ENCODE measurements at places on chromosomes 12 and 14.

GRCh38 chr12:5078423-5078822 is 34.7 kb downstream of the KCNA5 start:
- DNase-seq: no peak

DNA sequence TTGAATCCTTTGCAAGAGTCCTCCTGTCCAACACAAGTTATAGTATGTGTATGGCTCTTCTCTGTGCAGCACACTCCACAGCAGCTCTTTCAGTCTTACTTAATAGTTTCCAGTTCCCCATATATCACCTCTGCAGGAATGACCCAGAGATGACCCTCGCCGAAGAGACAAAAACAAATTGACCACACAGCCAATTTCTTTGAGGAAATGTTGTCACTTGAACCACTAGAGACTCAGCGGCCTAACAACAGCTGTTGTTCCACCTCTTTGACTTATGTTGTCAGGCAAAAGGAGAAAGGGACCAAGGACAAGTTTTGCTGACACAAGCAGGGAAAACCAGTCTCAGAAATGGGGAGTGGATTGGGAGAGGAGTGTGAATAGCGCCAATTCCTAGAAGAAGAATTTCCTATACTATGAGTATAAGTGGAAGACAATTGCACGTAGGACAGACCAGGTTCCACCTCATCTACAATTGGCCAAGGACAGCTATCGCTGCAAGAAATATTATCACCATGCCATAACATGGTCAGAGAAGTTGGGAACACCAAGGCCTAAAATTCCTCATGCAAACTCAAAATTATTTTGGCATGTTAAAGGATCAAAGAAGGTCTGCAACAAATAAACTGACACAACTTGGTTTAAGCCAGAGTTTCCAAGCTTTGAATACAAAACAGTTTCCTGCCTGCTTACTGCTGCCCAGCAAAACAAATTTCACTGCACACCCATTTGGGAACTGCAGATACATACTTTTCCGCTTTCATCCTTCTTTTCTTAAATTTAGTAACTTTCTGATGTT is 41.7 kb upstream of the ITPR2 start:
- no peak for DNase-seq

DNA sequence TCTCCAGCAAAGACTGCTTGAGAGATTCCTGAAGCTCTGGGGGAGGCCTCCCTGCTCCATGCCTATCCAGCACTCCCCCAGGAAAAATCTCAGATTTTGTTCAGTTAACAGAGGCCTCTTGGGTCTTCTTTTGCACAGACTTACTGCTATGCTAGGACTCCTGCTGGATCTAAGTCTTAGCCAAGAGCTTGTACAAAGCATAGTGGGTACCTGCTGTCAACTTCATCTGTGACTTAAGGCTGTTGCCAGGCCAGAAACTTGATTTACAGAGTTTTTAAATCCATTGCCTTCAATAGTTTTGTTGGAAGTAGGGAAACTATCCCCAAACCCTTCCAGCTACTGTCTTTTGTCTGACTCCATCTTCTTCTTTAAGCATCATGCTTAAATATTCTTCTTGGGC is 140.5 kb downstream of the SMOC1 start:
- DNase-seq: no peak

DNA sequence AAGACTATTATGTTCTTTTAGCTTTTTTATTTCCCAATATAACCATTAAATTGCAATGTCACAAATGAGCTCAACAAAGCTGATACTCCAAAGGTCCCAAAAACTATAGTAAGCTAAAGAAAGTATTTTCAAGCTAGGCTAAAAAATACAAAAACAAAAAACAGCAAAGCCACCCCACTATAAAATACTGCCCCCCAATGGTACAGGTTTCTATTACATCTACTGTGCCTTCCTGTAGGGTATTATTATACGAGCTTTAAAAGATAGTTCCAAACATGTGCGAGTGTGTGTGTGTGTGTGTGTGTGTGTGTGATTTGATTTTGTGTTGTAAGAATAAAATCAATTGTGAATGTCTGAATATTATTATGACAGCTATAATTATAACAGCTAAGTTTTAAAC is 1.1 kb downstream of the IFNG start:
- DNase-seq: no peak

GRCh38 chr12:26713885-26714383 is 119.1 kb downstream of the ITPR2 start:
- no peak for DNase-seq

DNA sequence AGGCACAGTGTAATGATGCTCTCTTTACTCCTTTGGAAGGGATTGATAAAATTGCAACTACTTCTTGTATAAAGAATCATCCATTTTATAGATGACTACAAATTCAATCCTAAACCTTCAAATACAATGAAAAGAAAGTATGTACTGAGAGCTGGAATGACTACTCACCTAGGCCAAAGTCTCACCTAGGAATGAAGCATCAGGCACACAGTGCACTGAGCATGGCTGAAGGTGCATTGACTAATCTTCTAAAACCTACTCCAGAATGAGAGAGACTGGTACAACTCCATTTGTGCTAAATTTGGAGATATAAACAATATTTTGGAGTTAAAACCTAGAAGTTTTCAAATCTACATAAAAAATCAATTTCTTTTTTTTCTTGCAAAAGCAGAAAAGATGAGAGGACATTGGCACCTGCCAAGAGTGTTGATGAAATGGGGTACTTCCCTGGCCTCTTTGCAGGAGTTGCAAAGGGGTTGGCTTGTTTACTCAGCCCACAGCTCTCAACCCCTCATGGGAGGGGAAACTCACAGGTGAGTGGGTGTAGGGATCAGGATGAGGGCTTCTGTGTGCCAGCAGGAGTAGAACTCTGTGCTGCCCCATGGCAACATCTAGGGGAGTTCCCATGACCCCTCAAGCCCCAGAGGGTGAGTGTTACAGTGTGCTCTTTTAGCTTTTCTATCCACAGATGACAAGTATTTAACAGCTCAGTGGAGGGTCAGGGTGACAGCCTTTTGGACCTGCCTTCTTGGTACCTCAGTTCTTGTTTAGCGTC is 31.3 kb downstream of the CLECL1 start:
- DNase-seq: no peak

GRCh38 chr14:68972507-68973218 is 6.4 kb downstream of the ACTN1 start:
- DNase-seq: no peak
